Stimulated activated CD4-positive, alpha-beta T cell treated with anti-CD3 and anti-CD28 coated beads, Interleukin-2, amount 100 ng/mL, for 24 hours (primary cell): ENCODE measurements at places on chromosomes 13 and 19.

DNA sequence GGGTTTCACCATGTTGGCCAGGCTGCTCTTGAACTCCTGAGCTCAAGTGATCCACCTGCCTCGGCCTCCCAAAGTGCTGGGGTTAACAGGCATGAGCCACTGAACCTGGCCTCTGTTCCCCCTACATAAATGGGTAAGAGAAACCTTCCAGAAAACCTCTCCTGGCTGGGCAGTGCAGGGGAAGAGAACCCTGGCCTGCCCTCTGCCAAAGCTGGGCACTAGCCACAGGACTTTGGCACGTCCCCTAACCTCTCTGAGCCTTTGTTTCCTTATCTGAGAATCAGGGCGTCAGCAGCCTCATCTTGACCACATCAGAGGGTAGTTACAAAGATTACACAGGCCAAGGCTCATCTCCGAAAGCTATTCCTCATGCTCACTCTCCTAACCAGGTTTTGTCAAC, 2.2 kb downstream of the SBSN start:
- no peak for DNase-seq

GRCh38 chr13:60463787-60464186, 66.8 kb downstream of the TDRD3 start:
- no peak for DNase-seq

DNA sequence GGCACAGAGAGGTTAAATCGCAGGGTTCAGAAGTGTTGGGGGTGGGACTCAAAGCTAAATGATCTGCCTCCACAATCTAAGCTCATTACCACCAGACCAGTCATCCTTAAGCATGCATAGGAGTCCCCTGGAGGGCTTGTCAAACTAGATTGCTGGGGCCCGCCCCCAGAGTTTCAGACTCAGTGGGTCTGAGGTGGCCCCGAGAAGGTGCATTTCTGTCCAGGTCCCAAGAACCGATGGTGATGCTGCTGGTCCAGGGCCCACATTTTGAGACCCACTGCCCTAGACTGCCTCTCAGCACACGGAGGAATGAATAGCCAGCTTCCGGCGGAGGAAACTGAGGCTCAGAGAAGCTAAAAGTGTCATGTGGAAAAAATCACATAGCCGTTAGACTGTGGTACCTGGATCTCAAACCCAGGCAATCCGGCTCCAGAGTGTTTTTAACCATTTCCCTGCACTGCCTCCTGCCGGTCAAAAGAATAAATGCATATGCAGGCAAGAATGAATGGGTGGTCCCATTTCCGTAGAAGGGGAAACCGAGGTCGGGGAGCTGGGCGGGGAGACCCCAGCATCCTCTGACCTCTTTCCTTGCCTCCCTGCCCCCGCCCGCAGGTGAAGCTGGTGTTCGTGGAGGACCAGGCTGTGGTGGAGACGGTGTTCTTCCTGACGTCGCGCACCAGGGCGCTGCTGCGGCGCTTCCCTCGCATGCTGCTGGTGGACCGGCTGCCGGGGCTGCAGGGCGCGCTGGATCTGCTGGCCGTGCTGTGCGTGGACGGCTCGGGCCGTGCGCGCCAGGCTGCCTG, 23.8 kb downstream of the ZSWIM9 start:
- peak; percentile 38 for DNase-seq

- DNase-seq: peak; percentile 41
Observed at GRCh38 chr19:1752757-1753728, at the start of gene ONECUT3. Gene ONECUT3, plus strand, starts transcription at chr19:1753506. Its CDS starts 157 bp downstream, at chr19:1753663.

DNA sequence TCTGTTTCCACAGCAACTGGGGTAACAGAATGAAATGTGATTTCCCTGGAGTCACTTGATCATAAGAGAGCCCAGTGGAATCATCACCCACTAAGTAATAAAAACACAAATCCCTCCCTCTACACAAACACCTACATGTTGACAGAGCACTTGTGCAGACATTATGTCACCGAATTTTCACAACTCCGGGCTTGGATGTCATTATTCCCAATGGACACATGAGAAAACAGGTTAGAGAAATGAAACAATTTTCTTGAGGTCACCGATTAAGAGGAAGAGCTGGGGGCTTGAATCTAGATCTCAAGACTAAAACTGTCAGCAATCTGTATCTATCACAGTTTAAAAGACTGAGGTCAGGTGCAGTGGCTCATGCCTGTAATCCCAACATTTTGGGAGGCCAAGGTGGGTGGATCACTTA, 3.1 kb downstream of the XRCC1 start:
- no peak for DNase-seq

DNA sequence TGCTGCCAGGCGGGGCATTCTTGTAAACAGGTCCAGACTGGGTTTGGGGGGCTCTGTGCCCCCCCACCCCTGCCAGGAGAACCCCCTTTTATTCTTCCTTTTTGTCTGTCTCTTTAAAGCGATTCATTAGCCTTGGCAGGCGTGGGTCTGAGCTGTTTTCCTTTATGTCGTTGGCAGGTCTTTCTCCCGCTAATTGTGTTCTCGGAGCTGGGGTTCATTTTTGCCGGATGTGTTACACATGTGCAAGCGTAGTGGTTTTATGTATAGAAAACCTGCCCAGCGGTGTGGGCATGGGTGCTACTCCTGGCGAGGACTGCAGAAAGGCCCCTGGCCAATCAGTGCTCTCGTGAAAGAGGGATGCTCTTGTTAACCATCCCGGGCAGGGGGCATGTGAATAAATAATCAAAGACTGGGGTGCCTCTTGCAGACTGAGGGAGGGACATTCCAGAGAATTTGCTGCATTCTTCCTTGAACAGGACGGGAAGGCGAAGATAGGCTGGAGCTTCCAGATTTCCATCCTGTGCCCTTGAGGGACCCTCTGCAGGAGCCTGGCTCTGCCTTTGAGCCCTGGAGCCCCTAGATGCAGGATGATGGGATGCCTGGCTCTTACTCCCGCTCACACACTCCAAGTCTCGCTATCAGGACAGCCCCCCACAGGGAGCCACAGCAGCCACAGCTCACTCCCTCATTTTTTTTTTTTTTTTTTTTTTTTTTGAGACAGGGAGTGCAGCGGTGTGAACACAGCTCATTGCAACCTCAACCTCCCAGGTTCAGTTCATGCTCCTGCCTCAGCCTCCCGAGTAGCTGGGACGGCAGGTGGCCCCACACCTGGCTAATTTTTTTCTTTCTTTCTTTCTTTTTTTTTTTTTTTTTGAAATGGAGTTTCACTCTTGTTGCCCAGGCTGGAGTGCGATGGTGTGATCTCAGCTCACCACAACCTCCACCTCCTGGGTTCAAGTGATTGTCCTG, 14.1 kb downstream of the CARM1 start:
- DNase-seq: no peak

GRCh38 chr13:96342852-96343465, 253.1 kb downstream of the HS6ST3 start:
- no peak for DNase-seq

- DNase-seq: no peak
Observed at GRCh38 chr13:56886398-56886797, 254.3 kb upstream of the PRR20A start.

DNA sequence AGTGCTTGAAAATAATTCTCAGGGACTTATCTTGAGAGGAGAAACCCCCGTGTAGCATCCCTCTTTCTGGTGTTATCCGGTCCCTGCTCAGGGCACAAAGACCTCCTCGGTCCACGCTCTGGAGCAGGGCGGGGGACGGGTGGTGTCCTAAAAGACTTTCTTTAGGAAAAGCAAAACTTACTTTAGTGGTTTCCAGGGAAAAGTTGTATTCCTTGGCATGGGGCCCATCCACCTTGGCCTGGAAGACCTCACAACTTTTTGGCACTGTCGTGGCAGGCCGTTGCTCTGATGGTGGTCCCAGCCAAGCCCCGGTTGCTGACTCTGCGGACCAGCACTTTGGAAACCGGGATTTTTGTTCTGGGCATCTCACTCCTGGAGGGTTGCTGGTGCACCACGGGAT, 2.7 kb downstream of the AMER2 start:
- no peak for DNase-seq

DNA sequence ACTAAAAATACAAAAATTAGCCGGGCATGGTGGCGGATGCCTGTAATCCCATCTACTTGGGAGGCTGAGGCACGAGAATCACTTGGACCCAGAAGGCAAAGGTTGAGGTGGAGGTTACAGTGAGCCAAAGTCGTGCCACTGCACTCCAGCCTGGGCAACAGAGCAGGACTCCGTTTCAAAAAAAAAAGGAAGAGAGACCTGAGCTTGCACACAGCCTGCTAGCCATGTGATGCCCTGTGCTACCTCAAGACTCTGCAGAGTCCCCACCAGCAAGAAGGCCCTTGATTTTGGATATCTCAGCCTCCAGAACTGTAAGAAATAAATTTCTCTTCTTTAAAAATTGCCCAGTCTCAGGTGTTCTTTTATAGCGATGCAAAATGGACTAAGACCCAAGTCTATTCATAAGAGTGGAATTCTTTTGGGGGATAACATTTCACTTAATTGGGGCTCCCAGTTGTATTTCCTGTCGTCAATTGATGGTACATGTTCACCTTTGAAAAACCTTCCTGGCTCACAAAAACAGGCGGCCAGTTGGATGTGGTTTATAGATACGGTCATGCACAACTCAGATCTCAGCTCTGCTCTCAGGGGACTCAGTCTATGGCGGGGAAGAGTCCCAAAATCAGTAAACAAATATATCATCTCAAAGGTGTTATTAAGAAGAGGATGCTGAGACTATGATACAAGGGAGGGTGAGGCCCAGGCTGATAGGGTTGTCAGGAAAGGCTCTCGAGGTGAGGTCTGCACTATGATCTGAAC, 2.4 kb upstream of the CHERP start:
- DNase-seq: no peak

GRCh38 chr13:70964124-70964523, 855.9 kb upstream of the KLHL1 start:
- DNase-seq: no peak

DNA sequence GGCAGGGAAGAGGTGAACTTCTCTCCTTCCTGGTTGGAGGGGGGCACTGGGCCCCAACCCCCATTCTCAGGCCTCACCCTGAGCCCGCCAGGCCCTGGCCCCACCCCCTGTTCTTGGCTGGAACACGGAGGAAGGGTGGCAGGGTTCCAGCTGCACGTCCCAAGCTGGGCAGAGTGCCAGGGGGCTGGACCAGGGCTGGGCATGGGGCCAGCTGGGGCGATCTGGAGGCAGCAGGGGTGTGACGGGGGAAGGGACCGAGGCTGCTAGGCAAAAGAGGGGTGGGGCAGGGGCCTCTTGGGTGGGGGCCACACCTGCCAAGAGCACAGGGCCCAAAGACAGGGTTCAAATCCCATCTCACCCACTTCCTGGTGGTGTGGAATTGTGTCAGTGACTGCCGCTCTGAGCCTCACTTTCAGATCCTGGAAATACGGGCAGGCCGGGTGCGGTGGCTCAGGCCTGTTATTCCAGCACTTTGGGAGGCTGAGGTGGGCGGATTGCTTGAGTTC, 2.2 kb downstream of the HIF3A start:
- no peak for DNase-seq

- no peak for DNase-seq
Observed at GRCh38 chr13:39254601-39255000, 216.3 kb downstream of the NHLRC3 start.

GRCh38 chr19:33758541-33759013, 38.1 kb upstream of the KCTD15 start:
- DNase-seq: no peak

GRCh38 chr13:101627556-101627943, 175.1 kb downstream of the ITGBL1 start:
- DNase-seq: no peak

DNA sequence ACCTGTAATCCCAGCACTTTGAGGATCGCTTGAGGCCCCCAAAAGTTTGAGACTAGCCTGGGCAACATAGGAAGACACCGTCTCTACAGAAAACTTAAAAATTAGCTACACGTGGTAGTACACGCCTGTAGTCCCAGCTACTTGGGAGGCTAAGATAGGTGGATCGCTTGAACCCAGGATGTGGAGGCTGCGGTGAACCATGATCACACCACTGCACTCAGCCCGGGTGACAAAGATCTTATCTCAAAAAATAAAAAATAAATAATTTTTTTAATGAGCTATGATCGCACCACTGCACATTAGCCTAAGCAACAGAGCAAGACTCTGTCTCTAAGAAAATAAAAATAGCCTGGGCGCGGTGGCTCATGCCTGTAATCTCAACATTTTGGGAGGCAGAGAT, 6.6 kb downstream of the RCBTB2 start:
- DNase-seq: no peak

- peak; percentile 21 for DNase-seq
Observed at GRCh38 chr13:45511310-45512097, 46.8 kb downstream of the COG3 start.
